Activated CD4-positive, alpha-beta T cell treated with anti-CD3 and anti-CD28 coated beads, Interleukin-2, amount 50 U/mL, for 24 hours (primary cell): ENCODE measurements at places on chromosomes 4 and X.

GRCh38 chr4:7850489-7850888 is 89.2 kb downstream of the AFAP1 start:
- DNase-seq, result no peak

DNA sequence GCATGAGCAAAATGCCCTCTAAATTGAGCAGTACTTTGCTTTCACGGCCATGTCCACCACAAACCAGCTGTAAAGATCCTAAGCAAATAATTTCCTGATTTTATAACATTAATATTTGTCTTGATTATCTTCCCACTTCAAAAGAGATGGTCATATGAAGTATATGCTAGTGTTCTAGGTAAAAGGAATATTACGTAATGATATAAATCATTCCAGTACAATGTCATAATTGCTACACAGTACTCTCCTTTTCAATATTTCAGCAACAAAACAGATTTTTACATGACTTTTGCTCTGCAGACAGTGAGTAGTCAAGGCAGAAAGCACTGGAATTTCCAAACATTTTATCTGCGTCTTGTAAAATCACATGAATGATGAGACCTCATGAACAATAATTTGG is 572.8 kb upstream of the FRG1 start:
- DNase-seq, result no peak

- DNase-seq, result no peak
These were observed 2.9 kb upstream of the TREX2 start for GRCh38 chrX:153448556-153449367.

GRCh38 chr4:76197971-76198410 is 15.6 kb downstream of the SCARB2 start:
- DNase-seq, result no peak

- DNase-seq, result no peak
These were observed 104.1 kb downstream of the PHOX2B start for GRCh38 chr4:41644288-41644914.

DNA sequence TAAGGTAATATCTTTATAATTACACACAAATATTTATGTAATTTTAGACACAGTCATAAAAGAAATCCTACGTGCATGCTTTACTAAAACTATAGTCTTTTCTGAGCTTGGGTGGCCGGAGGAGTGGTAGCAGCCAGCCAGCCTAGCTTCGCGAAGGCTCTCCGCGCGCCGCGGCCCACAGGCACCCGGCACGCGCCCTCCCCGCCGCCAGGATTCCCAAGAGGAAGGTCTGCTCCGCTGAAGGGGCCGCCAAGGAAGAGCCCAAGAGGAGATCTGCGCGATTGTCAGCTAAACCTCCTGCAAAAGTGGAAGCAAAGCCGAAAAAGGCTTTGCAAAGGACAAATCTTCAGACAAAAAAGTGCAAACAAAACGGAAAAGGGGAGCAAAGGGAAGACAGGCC is 8.7 kb upstream of the PJA1 start:
- no peak for DNase-seq

DNA sequence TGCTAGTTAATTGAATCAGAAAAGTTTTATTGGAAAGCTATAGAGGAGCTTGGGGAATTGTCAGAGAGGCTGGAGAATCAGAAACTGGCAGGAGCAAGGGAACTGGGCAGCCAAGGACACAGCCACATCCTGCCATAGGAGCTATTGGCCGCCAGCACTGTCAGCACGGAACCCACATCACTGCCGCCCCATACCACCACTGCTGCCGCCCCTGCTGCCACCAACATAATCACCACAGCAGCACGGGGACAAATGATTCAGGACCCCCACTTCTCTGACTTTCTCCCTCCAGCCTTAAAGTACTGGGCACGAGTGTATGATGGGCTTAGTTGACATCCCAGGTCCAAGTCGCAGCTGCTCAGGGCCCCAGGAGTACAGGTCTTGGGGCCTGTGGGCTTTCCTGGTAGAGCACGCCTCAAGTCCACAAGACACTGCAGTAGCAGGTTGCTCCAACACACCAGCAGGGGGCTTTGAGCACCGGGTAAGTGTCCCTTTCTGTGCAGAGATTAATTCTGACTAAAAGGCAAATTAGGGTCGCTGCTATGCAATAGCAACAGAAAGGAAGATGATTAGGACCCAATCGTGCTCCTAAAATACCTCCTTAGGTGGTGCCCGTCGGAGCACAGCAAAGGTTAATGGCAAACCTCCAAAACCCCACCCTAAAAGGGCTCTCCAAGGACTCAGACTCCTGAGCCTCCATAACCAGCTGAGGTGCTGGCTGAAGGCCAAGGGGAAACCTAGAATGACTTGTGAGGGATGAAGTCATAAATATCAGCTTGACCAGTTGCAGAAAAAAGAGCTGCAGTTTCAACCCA is 6.9 kb downstream of the PJA1 start:
- no peak for DNase-seq

DNA sequence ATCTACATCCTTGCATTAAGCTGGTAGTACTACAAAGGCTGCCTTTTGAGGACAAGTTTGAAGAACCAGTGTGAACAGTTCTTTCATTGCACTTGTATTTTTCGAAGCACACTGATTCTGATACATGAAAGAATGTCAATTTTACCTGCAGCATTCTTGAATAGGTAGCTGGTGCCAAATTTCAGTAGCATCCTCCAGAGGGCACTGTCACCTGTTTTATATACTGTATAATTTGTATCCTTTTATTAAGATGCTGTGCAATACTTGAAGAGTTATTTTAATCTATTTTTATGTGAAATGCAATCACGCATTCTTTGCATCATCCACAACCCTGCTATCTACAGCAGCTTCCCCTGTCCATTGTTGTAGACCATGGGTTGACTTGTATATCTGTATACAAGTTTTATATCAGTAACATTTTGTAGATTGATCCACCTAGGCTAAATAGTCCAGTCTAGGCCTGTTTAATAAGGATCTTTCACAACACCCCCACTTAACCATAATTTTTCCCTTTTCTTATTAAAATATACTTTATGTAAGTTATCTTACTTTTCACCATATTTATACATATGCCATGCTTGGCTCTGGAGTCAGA is 325.7 kb downstream of the PCDH7 start:
- DNase-seq, result no peak

DNA sequence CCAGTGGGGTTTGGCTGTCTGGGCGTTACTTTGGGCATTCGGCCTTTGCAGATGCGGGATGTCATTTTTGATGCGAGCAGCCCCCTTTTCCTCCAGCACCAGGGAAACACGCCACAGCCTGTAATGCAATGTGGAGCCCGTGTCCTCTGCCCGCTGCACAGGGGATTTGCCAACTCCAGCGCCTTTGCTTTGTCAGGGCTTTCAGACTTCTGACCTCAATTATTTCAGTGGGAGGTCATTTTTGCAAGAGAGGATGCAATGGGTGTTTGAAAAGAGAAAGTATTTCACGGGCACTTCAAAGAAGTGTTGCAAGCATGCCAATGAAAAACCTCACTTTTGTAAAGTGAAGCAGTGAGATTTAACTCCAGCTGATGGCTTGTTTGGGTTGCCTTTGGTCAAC is 11.5 kb downstream of the CLCN4 start:
- DNase-seq, result no peak
